Karpas-422 (cell line): ENCODE measurements at places on chromosomes 5 and 9.

GRCh38 chr9:84903963-84904362 is 234.4 kb downstream of the NTRK2 start:
- H3K27me3 ChIP-seq = no peaks in the 10 kb centered on the region
- H3K36me3 ChIP-seq = no peaks in the 10 kb centered on the region
- no peaks in the 10 kb centered on the region for H3K4me1 ChIP-seq
- DNase-seq = no peak
- no peak overlapping the region for H3K4me3 ChIP-seq

DNA sequence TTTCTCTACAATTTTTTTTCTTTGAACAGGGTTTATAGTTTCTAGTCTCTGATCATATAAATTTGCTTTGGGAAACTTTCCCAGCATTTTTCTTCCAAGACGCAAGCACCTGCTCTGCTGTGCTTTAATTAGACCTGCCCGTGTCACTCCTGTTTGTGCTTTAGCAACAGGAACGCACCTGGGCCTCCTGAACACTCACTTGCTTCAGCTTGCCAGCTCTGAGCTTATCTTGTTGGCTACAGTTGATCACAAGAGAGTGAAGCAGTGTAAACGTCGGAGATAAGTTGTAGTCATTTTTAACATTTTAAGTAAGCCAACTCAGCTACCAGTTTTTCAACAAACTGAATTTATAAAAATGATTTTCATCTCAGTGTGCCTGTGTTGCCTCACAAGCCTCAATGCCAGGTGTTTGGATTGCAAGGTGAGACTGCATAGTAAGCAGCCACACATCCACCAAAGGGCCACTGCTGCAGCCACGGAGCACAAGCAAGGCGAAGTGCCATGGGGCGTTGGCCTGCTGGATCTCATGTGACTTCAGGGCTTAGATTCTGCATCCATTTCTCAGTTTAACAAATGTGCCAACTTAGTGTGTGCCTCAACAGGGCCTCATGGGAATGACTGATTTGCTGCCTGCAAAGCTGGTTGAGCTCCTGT is 166.9 kb downstream of the TRIO start:
- no peak overlapping the region for H3K4me3 ChIP-seq
- H3K27ac ChIP-seq = no peak overlapping the region
- H3K4me1 ChIP-seq = no peaks in the 10 kb centered on the region
- no peak for DNase-seq
- no peaks in the 10 kb centered on the region for H3K27me3 ChIP-seq

DNA sequence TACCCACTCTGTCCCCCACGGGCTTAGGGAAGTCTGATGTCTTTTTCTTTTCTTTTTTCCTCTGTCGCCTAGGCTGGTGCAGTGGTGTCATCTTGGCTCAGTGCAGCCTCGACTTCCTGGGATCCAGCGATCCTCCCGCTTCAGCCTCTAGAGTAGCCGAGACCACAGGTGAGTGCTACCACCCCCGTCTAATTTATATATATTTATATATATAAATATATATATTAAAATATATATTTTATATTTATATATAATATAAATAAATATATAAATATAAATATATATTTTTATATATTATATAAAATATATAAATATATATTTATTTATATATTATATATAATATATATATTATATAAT is 3.3 kb upstream of the ANXA2R start:
- peaks cover 23% of the 10 kb centered on the region for H3K4me1 ChIP-seq
- no peaks in the 10 kb centered on the region for H3K36me3 ChIP-seq
- H3K27ac ChIP-seq = 0 out of 2 replicates have a peak overlapping the region, but pooled peaks have one; percentile 92
- no peak for DNase-seq
- peak overlapping the region; percentile 78 for H3K4me3 ChIP-seq

DNA sequence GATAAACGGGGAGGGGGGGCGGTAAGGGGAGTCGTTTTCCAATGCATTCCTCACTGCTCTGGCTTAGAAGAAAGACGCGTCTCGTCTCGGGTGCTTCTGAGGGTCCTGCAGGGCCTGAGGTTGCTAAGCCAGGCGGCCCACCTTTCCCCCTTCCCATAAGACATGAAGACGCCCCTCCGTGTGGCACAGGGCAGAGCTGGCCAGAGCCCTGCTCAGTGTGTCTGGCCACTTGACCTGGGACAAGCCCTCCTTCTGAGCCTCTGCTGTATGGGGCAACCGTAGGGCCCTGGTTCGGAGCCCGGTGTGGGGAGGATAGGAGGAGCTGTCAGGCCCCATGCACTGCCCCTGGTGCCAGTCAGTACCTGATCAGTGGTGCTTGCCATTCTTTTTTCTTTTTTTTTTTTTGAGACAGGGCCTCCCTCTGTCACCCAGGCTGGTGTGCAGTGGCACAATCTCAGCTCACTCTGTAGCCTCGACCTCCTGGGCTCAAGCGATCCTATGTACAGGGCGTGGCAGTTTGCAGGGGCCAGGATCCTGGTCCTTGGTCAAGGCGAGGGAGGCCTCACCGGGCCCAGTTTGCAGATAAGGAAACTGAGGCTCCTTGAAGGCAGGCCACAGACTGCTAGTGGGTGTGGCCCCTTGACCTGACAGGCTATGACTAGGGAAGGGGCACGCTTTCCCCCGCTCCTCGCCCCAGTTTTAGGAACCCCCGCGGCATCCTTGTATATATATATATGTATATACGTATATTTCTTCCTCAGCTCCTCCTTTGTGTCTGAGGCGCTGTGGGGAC is 172.3 kb upstream of the IER5L start:
- H3K4me1 ChIP-seq = no peaks in the 10 kb centered on the region
- no peak overlapping the region for H3K27ac ChIP-seq
- no peaks in the 10 kb centered on the region for H3K36me3 ChIP-seq
- DNase-seq = no peak
- H3K27me3 ChIP-seq = no peaks in the 10 kb centered on the region; the same call in 1 of the 2 replicates

- H3K27me3 ChIP-seq = no peaks in the 10 kb centered on the region
- no peaks in the 10 kb centered on the region for H3K4me1 ChIP-seq
- no peak overlapping the region for H3K27ac ChIP-seq
- no peaks in the 10 kb centered on the region for H3K36me3 ChIP-seq
- H3K4me3 ChIP-seq = no peak overlapping the region
- DNase-seq = no peak
These were observed 1.3 kb downstream of the TXNDC8 start for GRCh38 chr9:110336363-110336762.

DNA sequence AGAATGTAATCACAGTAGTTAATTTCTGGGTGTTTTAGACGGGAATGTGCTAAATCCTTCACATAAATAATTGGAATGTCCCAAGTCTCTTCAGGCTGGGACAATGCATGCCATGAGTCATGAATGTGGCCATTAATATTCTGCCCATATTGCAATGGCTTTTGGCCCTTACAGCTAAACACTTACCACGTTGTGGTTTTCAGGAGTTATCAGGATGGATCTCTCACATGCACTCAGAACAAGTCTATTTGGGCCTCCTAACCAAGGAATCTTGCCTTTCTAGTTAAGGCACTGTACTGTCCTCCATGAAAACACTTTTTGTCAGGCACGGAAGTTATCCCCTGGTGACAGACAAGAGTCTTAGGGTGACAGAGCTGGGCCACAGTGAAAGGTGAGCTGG is 32.7 kb downstream of the PKD2L2 start:
- no peaks in the 10 kb centered on the region; the same call in 1 of the 2 replicates for H3K36me3 ChIP-seq
- H3K27ac ChIP-seq = no peak overlapping the region
- no peaks in the 10 kb centered on the region for H3K4me1 ChIP-seq
- no peaks in the 10 kb centered on the region for H3K27me3 ChIP-seq
- no peak overlapping the region for H3K4me3 ChIP-seq

- H3K36me3 ChIP-seq = 0 out of 2 replicates have a peak, but pooled peaks cover 4% of the 10 kb centered on the region
- no peak overlapping the region for H3K4me3 ChIP-seq
- H3K4me1 ChIP-seq = peaks cover 17% of the 10 kb centered on the region
- no peak overlapping the region for H3K27ac ChIP-seq
- H3K27me3 ChIP-seq = no peaks in the 10 kb centered on the region
These were observed 5.7 kb upstream of the CHD1 start for GRCh38 chr5:98934546-98934945.

GRCh38 chr9:70998962-70999361 is 122.5 kb downstream of the TRPM3 start:
- no peaks in the 10 kb centered on the region for H3K27me3 ChIP-seq
- no peak overlapping the region for H3K27ac ChIP-seq
- H3K4me1 ChIP-seq = no peaks in the 10 kb centered on the region
- H3K36me3 ChIP-seq = no peaks in the 10 kb centered on the region
- H3K4me3 ChIP-seq = no peak overlapping the region
- DNase-seq = no peak

DNA sequence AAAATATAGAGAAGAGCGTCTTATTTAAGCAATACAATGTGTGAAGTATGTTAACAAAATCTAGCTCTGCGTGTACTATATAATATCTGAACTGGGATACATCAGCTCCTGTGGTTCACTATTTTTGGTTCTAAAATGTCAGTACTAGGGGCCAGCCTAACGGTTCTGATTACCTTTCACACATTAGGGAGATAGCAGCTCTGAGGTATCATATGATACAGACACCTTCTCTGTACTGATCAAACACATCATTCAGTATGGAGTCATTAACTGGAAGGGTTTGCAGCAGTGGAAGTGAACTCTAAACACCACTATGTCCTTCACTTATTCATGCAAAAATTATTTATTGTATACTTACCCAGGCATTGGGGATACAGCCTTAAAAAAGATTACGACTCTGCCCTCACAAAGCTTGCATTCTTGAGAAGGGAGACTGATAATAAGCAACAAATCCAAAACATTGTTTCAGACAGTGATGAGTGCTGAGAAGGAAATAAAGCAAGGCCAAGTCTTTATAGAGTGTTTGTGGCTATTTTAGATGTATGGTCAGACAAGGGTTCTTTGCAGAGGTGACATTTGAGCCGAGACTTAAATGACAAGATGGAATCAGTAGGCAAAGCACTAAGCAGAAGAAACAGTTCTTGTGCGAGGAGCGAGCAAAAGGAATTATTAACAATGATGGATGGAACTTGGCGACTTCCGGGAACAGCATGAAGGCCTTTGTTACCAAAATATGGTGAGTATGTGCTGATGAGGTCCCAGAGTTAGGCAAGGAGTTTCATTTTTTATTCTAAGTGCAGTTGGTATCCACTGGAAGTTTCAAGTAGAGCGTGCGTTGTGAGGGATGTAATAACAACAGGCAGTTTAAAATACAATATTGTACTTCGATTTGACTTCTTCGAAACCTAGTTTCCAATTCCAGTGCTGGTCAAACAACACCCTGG is 1.8 kb upstream of the LNPEP start:
- H3K4me3 ChIP-seq = peak overlapping the region; percentile 91
- H3K4me1 ChIP-seq = peaks cover 54% of the 10 kb centered on the region
- DNase-seq = peak; percentile 74
- H3K27ac ChIP-seq = peak overlapping the region; percentile 95

- H3K4me1 ChIP-seq = peaks cover 3% of the 10 kb centered on the region; the same call in 1 of the 2 replicates
- no peaks in the 10 kb centered on the region; the same call in none of the 2 replicates for H3K27me3 ChIP-seq
- no peak overlapping the region for H3K27ac ChIP-seq
- H3K36me3 ChIP-seq = no peaks in the 10 kb centered on the region
- no peak for DNase-seq
These were observed 11.2 kb upstream of the HMHB1 start for GRCh38 chr5:143800715-143801114.

- H3K27me3 ChIP-seq = no peaks in the 10 kb centered on the region
- no peak for DNase-seq
These were observed 106.6 kb upstream of the TBCA start for GRCh38 chr5:77882670-77883257.

GRCh38 chr9:116027511-116027910 is 126.1 kb upstream of the PAPPA start:
- no peaks in the 10 kb centered on the region for H3K27me3 ChIP-seq
- peaks cover 3% of the 10 kb centered on the region for H3K4me1 ChIP-seq
- DNase-seq = no peak
- no peak overlapping the region for H3K4me3 ChIP-seq
- H3K36me3 ChIP-seq = no peaks in the 10 kb centered on the region

- no peaks in the 10 kb centered on the region for H3K36me3 ChIP-seq
- no peak for DNase-seq
- no peaks in the 10 kb centered on the region for H3K27me3 ChIP-seq
- H3K4me3 ChIP-seq = no peak overlapping the region
- H3K4me1 ChIP-seq = no peaks in the 10 kb centered on the region
These were observed 199.6 kb upstream of the DAB2 start for GRCh38 chr5:39624268-39624886.

DNA sequence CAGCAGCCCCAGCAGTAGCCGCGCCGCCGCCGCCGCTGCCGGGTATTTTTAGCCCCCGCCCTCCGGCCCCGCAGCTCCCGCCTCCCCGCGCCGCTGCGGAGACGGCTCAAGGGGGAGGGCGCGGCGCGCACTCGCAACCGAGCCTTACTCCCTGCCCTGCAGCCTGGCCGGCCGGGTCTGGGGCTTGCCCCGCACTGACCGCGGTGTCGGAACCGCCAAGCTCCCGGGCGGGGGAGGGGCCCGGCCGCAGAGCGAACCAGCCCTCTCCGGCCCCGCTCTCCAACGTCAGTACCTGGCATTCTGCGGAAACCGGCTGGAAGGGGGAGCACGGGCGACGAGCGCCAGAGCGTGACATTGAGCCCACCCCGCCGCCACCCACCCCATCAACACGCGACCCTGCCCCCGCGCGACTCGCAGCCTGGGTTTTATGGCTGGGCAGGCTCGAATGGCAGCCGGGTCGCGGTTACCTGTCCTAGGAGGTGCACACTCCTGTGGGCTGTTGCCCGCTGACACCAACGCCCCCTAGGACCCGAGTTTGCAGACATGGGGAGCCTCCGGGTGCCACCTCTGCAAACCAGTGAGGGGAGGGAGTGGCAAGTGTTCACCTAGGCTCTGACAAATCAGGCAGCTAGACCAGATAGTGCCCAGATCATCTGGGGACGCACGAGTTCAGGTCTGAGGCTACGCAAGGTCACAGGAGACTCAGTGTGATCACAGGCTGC is at the start of gene ACSL6:
TSS of gene ACSL6 (minus strand) at position 37 of the 722 bp plus-strand sequence. CDS start 105 bp downstream, outside the sequence.
- no peak for DNase-seq
- H3K4me3 ChIP-seq = no peak within 1 kb of the TSS
- H3K4me1 ChIP-seq = no peaks in the 10 kb centered on the region
- H3K36me3 ChIP-seq = no peaks in the 10 kb centered on the region
- no peaks in the 10 kb centered on the region; the same call in 1 of the 2 replicates for H3K27me3 ChIP-seq
- H3K27ac ChIP-seq = no peak within 1 kb of the TSS

- DNase-seq = no peak
- H3K4me3 ChIP-seq = no peak overlapping the region
- no peaks in the 10 kb centered on the region for H3K27me3 ChIP-seq
- H3K4me1 ChIP-seq = no peaks in the 10 kb centered on the region
These were observed 188.5 kb upstream of the CCNG1 start for GRCh38 chr5:163248871-163249270.

- H3K4me1 ChIP-seq = peaks cover 12% of the 10 kb centered on the region
- H3K4me3 ChIP-seq = no peak overlapping the region
- DNase-seq = no peak
- peaks cover 64% of the 10 kb centered on the region for H3K36me3 ChIP-seq
- no peaks in the 10 kb centered on the region for H3K27me3 ChIP-seq
These were observed 131.1 kb downstream of the ZCCHC7 start for GRCh38 chr9:37251452-37251851.

GRCh38 chr5:43677253-43677652 is 74.3 kb downstream of the NNT start:
- H3K4me1 ChIP-seq = no peaks in the 10 kb centered on the region
- no peak for DNase-seq
- H3K4me3 ChIP-seq = no peak overlapping the region
- H3K27ac ChIP-seq = no peak overlapping the region
- peaks cover 17% of the 10 kb centered on the region for H3K36me3 ChIP-seq
- no peaks in the 10 kb centered on the region for H3K27me3 ChIP-seq

GRCh38 chr5:113047234-113047633 is 70.6 kb downstream of the DCP2 start:
- H3K36me3 ChIP-seq = no peaks in the 10 kb centered on the region
- no peak overlapping the region for H3K27ac ChIP-seq
- no peak for DNase-seq
- no peaks in the 10 kb centered on the region for H3K27me3 ChIP-seq
- H3K4me3 ChIP-seq = no peak overlapping the region
- peaks cover 20% of the 10 kb centered on the region for H3K4me1 ChIP-seq

GRCh38 chr5:31854181-31855133 is 215.5 kb downstream of the PDZD2 start:
- DNase-seq = no peak
- H3K27ac ChIP-seq = no peak overlapping the region
- no peaks in the 10 kb centered on the region for H3K27me3 ChIP-seq
- H3K36me3 ChIP-seq = no peaks in the 10 kb centered on the region
- no peaks in the 10 kb centered on the region for H3K4me1 ChIP-seq
